Activated T-helper 17 cell treated with anti-CD3 and anti-CD28 coated beads, Interleukin-2, amount 50 U/mL, for 72 hours (primary cell): ENCODE measurements at places on chromosomes 3 and 15.
A peak's percentile ranks its signal among the peaks of the same experiment; 100 is the strongest.

GRCh38 chr3:155001289-155002010, 78.7 kb upstream of the MME start:
- ATAC-seq, result no peak

GRCh38 chr3:127676921-127677351, 4.2 kb downstream of the ABTB1 start:
- ATAC-seq, result no peak

DNA sequence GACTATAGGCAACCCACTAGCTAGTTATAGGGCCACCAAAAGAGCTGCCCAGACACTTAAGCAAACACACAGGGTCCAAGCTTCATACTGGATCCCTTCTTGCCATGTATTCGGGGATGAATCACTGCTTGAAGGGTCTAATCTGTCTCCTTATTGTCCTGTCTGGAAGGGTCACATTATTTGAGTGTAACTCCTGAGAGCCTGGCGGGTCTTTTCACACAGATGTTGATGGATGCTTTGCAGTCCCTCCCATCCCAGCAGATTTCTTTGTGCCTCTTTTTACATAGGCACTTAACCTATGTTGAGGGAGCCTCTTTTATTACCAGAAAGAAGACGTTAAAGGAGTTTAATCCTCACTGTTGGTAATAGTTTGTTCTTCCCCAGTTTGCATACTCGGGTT, 56.6 kb downstream of the BBX start:
- no peak for ATAC-seq

DNA sequence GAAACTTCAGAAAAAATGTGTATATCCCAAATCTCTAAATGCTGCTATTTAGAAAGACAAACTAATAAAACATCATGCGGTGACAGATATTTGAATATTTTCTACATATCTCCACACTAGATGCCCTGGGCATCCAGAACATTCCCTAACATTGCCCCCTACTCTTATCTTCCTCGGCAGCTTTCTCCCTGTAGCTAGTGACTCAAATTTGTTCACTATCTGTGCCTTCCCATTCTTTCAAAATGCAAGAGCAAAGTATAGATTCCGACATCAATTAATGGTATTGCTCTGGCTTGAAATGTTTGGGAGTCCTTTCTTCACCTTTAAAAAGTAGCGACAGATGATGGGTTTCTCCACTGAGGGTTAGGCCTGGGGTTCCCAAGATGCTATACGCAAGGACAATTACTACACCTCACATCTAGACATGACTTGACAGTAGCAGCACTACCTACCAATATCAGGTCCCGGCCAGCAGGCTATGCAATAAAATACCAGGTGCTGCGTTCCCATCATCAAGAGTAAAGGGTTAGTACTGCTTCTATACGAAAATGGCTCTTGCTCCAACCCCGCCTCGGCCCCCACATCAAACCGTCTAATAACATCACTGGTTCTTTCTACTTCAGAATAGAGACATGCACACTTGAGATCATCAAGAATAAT, 631 bp downstream of the UBR1 start:
- peak; percentile 54 for ATAC-seq

DNA sequence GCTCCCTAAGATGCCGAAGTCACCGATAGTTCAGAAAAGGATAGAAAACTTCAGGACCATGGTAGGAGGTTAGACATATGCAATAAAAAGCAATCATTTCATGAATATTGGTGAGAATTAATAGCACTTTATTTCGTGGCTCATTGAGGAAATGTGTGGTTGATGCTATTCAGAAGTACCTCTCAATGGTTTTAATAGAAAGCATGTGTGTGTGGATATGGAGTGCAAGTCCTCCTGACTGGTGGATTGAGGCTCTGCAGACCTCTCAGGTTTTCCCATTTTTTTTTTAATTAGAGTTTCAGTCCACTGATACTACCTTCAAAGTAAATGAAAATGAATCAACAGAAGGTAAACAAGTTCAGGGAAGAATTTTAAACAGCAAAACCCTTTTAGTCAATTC, 384.3 kb upstream of the RARB start:
- no peak for ATAC-seq

- no peak for ATAC-seq
These were observed 60.6 kb downstream of the NR1D2 start for GRCh38 chr3:24005669-24006068.

DNA sequence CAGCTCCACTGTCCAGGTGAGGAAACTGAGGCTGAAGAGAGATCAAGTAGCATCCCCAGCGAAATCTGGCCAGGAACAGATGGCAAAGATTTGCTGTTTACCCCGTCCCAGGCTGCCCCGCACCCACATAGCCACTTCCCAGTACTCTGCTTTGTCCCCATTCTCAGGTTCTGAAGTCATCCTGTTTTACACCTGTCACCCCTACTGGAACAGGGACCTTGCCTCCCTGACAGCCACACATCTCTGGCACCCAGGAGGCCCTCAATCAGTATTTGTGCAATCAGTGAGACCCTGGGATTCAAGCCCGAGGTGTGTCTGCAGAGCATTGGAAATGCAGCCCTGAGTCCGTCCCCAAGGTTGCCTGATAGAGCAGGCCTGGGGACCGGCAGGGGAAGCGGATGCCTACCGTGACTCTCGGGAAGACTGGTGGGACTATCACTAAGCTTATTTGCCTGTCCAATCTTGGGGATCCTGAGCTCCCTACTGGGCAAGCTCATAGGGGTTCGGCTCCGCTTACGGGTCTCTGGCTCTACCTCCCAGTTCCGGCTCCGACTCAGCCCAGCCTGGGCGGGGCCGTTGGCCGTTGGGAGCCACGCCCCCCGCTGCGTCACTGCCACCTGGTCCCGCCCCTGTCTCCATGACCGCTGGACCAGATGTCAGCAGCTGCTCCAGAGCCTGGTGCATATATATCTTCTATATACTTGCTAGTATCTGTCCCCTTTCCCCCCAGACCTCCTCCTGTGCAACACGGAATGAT, 17.5 kb upstream of the FANCD2 start:
- ATAC-seq, result peak; percentile 75

GRCh38 chr3:181252631-181253030, 263.1 kb upstream of the DNAJC19 start:
- no peak for ATAC-seq

DNA sequence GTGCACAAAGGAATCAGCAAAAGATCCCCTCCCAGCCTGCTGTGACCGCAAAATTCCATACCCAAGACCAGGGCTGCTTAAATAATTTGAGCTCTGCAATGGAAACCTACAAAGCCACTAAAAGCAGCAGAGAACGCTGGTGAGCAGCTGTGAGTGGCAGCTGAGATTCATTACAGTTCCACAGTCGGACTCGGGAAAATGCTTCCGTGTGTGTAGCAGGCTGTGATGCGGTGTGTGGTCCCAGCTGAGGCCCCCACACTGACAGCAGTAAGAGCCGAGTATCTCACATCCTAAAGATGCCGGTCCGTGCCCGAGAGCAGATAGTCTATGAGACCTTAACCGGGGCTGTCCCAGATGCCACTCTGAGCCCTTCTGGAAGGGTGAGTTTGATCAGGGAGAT, 37.4 kb downstream of the TM2D3 start:
- ATAC-seq, result no peak

DNA sequence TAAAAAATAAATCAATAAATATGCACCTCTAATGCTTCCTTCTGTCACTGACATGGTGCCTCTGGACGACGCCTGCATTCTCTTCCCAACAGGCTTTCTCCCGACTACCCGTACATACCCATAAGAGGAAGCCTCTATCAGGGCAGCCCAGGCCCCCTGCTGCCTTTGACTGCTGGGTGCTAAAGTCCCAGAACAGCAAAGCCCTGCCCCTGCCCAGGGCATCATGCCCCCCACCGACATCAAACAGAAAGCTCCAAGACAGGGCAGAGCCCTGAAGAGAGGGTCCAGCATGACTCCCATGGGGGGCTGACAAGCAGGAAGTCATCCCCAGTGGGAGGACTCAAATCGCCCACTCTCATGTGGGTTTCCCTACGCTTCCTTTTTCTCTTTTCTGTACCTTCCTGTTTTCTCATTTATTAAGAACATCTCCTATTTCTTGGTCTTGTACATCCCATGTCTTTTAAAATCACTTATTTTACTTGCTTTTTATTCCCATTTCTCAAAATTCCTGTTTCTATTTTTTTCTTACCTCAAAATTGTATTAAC, 23.4 kb downstream of the XPC start:
- ATAC-seq, result no peak

DNA sequence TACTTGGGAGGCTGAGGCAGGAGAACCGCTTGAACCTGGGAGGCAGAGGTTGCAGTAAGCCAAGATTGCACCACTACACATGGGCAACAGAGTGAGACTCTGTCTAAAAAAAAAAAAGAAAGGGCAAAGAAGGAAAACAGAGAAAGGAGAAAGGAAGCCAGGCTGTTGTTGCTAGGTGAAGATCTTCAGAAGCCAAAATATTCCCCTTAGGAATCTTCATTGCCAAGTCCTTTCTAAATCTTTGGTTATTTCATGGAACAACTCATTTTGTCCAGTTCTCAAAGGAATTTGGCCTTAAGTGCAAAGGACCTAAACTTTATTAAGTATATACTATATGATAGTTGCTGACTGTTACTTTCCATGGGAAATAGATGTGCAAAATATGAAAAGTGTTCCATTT, 59.2 kb upstream of the OSBPL11 start:
- ATAC-seq, result no peak

DNA sequence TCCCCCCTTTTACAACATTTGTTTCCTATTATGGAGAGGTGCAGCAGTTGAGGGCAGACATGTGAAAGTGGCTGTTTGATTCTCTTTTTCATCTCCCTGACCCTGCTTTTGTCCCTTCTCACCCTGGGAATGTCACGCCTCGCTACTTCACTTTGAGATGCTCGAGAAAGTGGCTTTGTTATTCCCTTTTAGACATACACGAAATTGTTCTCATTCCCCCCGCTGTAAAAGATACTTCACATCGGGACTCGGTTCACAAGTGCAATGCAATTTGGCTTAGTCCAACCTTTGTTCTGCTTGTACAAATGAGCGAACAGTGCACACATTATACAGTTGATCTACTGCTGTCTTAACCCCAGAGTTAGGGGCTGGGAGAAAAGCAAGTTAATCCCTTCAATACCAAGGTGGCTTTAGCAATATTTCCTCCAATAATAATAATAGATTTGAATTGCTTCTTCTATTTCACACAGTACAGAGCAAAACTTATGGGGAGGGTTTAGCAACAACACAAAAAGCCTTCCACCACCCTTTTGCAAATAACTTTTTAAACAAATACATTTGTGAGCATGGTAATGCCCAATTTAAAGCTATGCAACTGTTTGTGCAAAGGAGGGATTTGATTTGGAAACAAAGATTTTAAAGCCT, 5.7 kb upstream of the FOXB1 start:
- no peak for ATAC-seq

- no peak for ATAC-seq
These were observed 263.3 kb downstream of the LPP start for GRCh38 chr3:188417271-188417696.

DNA sequence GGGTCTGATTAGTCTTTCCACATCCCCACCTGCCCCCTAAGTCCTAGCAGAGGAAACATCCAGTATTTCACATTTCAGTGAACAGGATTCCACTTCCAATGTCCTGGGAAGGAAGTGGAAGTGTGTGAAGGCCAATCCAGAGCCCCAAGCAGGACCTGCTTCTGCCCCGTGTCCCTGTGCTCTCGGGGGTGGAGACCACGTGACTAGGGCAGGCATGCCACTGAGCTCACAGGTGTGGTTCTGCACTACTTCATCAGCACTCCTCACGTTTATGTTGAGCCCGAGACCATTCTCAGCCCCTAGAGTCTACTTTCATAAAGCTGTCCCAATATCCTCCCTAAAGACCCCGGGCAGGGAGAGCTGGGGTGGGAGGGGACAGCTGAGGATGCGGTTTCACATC, 84.3 kb downstream of the RAB11A start:
- ATAC-seq, result no peak

GRCh38 chr3:140629357-140630137, 48.3 kb upstream of the TRIM42 start:
- ATAC-seq, result no peak

DNA sequence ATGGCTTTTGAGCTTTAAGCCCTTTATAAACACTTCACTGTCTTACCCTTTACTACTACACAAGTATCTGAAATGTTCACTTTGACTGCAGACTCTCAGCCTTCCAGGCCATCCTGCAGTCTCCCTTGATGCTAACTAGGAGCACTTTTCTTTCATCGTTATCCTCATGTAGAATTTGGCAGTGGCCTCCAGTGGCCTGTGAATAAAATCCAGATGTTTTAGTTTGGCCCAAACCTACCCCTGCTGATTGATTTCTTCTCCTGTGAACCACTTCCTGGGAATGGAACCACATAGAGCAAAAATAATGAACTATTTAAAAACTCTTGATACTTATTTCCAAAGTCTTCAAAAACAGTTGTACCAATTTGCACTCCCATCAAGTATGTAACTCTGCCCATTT, 271.9 kb downstream of the FEZF2 start:
- no peak for ATAC-seq

DNA sequence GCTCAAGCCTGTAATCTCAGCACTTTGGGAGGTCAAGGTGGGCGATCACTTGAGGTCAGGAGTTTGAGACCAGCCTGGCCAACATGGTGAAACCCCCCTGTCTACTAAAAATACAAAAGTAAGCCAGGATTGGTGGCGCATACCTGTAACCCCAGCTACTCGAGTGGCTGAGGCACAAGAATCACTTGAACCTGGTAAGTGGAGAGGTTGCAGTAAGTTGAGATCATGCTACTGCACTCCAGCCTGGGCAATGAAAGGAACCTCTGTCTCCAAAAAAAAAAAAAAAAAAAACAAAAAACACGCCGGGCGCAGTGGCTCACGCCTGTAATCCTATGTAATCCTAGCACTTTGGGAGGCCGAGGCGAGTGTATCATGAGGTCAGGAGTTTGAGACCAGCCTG, 18.9 kb upstream of the AP4E1 start:
- no peak for ATAC-seq

DNA sequence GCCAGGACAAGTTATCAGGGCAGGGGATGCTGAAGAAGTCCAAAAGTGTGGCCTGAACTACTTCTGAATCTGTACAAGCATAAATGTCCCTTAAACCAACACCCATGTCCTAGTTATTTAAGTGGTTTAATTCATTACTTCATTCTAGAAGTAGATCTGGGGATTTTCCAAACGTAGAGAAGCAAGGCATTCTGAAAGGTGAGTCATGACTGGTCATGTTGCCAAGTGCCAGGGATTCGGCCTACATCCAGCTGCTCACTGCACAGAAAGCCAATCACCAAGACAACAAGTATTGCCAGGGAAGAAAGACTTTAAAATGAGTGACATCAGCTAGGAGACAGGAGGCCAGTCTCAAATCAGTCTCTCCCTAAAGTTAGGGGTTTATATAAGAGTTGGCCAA, 396.6 kb downstream of the GABRB3 start:
- no peak for ATAC-seq

DNA sequence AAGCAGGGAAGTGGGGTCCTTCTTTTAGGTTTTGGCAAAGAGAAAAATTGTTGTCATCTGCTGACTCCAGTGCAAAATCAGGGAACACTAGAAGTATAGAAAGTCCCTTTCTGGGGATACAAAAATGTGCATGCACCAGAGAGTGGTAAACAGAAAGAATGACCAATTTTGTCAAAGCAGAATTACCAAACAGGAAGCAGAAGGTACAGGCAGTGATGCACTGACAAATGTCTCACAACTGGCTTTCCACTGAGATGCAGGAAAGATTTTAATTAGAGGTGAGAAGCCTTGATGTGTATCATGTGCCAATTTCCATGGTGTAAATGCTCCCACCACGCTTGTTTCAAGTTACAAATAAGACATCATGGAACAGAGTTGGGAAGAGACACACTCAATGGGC, 66.0 kb downstream of the TRIM69 start:
- ATAC-seq, result peak; percentile 53
